ENCODE measurements at places on chromosomes 7 and 10.
A peak's percentile ranks its signal among the peaks of the same experiment; 100 is the strongest.

GRCh38 chr10:25522946-25523608 is 348.3 kb downstream of the GPR158 start:
- no peak for DNase-seq

- DNase-seq: no peak
Observed at GRCh38 chr10:102679596-102679995, 34.6 kb downstream of the ARL3 start.

GRCh38 chr10:119931871-119932270 is 39.3 kb downstream of the SEC23IP start:
- DNase-seq: no peak

DNA sequence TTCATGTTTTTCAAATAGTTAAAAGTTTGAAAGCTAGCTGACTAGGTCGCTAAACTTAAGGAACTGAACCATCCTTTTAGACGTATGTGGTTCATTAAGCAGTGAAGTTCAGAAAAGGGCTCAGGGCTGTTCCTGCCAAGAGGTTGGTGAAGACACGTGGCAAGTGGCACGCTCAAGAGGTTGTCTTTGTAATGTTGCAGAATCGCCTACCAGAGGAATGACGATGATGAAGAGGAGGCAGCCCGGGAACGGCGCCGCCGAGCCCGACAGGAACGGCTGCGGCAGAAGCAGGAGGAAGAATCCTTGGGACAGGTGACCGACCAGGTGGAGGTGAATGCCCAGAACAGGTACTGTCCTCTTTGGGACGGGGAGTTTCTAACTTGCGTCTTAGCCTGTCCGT is 57.8 kb upstream of the AGBL3 start:
- DNase-seq: no peak

- DNase-seq: peak; percentile 40
Observed at GRCh38 chr7:134514663-134515062, 12.7 kb upstream of the AKR1B10 start.

- no peak for DNase-seq
Observed at GRCh38 chr7:143369678-143370651, 7.5 kb upstream of the FAM131B start.

- no peak for DNase-seq
Observed at GRCh38 chr7:31416381-31416870, 75.9 kb upstream of the NEUROD6 start.

DNA sequence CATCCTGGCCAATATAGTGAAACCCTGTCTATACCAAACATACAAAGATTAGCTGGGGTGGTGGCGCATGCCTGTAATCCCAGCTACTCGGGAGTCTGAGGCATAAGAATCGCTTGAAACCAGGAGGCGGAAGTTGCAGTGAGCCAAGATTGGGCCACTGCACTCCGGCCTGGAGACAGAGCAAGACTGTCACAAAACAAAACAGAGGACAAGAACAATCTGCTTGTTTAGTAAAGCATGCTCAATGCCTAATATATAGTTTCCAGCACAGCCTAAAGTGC is 1.8 kb upstream of the SEC24C start:
- DNase-seq: no peak

DNA sequence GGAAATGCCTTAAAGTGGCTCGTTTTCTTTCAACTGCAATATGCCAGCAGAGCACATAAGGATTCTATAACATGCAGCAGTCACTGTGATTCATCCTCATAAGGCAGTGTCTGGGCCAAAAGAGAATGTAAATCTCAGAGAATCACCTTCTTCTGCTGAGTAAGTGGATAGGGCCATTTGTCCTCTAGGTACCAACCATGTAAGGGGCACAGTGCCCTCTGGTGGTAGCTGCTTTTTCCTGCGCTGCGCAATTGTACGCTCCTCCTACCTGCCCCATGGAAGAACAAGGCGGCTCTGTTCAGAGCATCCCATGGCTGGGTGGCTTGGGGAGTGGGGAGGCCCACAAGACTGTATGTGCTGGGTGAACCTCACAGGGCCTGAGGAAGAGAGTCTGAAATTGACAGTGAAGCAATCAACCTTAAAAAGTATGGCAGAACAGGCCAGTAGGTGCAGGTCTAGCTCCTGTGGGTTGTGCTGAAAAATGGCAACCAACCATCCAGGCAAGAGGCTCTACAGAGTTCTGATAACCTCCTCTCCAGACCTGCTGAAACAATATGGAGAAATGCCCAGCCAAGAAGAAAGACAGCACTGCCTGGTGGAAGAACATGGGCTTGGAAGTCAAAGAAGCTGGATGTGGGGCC is 78.6 kb upstream of the C10orf90 start:
- DNase-seq: peak; percentile 2

DNA sequence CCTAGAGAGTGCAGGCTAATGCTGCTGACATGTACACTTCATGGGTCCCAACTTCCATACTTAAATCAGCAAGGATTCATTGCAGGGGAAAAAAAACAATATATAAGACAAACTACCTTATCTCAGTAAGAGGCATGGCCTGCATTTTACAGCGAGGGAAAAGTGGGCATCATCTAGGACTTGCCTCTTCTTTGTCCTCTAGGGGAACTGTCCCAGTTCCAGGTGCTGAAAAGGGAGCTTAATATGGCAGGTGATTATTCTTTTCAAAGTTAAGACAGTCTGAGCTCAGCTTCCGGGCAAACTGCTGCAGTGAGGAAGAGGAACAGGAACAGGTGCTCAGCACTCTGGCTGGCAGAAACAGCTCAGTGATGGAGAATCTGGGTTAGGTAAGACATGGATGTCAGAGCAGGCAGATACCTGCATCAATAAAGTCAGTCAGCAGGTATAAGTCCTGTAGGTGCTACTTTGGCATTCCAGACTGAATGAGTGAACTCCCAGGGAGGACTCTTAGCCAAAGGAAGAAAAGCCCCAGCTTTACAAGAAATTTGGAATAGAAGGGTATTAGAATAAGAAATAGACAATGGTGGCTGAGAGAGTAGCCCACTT is 147.2 kb downstream of the TMEM178B start:
- no peak for DNase-seq

- DNase-seq: no peak
Observed at GRCh38 chr10:74863551-74863950, 37.2 kb downstream of the KAT6B start.

GRCh38 chr7:128167042-128167701 is 73.9 kb upstream of the LEP start:
- peak; percentile 80 for DNase-seq

DNA sequence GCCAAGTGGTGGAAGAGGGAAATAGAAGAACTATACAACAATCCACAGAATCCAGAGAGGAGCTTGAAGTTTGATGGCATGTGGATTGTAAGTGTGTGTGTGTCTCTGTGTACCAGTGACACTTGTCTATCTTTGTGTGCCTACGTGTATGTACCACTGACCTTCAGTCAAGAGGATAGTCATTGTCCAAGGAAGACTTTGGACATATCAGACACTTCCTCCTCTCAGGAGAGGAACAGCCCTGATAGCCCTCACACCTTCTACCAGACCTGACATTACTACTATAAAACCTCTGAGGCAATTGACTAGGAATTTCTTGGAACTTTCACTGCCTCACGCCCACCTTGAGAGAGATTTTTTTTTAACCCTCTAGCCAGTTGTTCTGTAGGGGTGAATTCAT is 19.6 kb upstream of the MGAM2 start:
- DNase-seq: no peak

DNA sequence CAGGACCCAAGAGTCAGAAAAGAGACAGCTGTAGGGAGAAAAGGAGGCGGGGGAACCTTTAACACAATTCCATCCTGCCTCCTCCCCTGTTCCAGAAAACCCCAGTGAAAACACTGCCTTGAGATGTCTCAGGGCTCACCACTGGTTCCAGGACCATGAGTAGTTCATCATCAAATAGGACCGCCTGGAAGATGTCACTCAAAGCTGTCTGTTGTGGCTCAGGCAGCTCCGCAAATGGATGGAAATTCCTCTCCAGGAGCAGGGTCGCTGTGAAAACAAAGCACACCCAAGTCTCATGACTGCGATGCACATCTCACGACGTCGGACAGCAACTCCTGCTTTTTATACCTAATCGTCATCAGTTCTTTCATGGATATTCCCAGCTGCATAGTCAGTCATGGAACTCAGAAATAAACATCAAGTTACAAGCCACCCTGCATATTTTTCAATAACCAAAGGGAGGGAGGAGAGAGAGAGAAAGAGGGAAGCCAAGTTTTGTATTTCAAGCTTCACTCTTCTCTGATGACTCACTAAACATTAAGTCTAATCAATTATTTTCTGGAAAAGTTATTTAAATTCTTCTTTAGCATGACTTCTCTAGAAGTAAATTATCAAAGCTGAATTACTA is 49.2 kb downstream of the GSDME start:
- DNase-seq: no peak

DNA sequence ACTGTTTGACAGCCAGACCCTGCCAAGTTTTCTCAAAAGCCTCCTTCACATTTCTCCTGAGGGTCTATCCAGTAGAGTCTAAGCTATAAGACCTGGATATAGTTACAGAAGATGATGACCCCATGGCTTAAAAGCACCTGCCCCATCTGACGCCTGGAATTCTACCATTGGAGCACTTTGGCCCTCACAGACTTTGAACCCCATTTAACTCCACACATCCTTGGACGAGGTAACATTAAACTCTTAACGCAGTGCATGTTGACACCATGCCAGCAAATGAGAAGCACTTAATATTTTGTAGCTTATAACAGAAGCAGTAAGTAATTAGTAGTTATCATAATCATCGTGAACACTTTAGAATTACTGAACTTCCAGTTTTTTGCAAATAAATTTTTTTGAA is 61.9 kb upstream of the SMNDC1 start:
- no peak for DNase-seq

- no peak for DNase-seq
Observed at GRCh38 chr7:96415293-96415940, 93.5 kb upstream of the SLC25A13 start.

- DNase-seq: no peak
Observed at GRCh38 chr7:106863274-106863997, 1.6 kb upstream of the PIK3CG start.

- DNase-seq: no peak
Observed at GRCh38 chr10:103840740-103841070, 14.7 kb downstream of the SH3PXD2A start.

DNA sequence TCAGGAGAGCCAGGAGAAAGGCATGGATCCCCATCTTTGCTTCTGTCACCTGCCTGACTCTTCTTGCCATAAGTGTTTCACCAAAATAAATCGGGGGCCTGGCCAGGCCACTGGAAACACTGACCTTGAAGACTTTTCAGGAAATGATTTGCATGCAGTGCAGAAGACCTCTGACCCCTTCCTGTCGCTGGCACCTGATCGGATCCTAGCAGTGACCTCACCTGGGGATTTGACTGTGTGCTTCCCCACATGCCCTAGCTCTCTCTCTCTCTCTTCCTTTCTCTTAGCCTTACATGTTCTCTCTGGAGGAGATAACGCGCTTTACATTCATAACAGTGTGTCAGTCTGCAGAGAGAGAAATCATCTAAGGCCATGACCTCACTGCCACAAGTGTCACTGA is 243.0 kb downstream of the PRPF18 start:
- DNase-seq: no peak

DNA sequence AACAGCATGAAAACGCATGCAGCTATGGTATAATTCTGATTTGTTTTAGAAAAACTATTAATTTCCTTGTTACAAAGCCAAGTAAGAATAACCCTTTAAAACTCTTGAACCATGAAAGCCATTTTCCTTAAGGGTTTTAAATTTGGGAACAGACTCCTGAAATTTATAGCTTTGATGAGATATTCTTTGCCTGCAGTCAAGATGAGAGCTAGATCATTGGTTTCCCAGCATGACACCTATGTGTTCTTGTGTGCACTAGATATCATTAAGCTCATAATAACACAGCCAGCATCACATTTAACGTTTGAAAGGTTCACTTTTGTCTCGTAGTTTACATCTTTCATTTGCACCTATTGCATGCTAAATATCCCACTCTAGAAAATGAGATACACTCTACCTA is 202.2 kb downstream of the PHF14 start:
- no peak for DNase-seq

DNA sequence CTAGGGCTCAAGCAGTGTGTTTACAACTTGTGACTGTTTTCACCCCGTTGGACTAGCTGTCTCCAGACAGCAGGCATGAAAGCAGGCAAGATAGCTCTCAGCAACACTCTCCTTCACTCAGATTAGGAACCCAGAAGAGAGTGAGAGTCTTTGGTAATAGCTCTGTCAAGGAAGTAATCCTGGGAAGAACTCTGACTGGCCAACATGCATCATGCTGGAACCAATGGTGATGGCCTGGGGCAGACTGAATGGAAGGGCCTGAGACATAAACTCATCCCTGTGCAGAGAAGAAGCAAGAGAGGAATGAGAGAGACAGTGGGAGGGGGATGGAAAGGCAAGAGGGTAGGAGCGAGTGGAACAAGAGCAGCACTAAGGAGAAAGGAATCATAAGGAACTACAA is 48.9 kb downstream of the AKR1D1 start:
- no peak for DNase-seq
